Activated T-cell treated with anti-CD3 and anti-CD28 coated beads, Interleukin-2, amount 50 U/mL, for 4 hours (primary cell): ENCODE measurements at places on chromosomes 6 and 20. TPM values are rescaled to one million over a fixed set of nuclear protein-coding genes. Genes with fewer than 3 reads are reported as not detected.

Gene GRM1
- not detected for total RNA-seq

Gene KIF16B
- total RNA-seq = 4.8 TPM

Gene MYL9
- 1.2 TPM for total RNA-seq

Gene OR14J1
- not detected for total RNA-seq

- DNase-seq = no peak
Observed at GRCh38 chr6:110400208-110400607, 15.2 kb downstream of the DDO start.

GRCh38 chr6:52426667-52427066 is 6.5 kb downstream of the EFHC1 start:
- no peak for DNase-seq

DNA sequence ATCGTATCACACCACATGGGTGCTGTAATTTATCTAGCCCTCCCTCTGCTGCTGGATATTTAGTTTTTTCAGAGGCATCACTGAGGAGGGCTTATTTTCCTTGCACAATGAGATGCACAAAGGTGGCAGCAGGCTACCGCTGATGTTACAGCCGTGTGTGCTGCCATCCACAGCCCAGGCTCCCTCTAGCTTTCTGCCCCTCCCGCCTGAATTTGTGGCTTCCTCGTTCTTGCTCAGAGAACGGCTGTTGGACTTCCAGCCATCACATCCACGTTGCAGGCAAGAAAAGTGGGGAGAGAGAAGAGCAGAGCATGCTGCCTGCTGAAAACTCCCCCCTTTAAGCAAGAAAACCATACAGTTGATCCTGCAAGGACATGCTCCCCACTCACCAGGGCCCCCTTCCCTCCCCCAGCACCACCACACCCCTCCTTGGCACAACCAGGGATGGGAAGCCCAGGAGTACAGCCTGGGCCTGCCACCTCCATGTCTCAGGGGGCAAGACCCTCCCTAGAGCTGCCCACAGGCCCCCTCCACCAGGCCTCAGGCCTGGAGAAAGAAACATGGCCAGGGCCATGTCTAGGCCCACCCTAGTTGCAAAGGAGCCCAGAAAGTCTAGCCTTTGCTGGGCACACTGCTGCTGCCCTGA is 102.6 kb downstream of the MRPL14 start:
- no peak for DNase-seq

DNA sequence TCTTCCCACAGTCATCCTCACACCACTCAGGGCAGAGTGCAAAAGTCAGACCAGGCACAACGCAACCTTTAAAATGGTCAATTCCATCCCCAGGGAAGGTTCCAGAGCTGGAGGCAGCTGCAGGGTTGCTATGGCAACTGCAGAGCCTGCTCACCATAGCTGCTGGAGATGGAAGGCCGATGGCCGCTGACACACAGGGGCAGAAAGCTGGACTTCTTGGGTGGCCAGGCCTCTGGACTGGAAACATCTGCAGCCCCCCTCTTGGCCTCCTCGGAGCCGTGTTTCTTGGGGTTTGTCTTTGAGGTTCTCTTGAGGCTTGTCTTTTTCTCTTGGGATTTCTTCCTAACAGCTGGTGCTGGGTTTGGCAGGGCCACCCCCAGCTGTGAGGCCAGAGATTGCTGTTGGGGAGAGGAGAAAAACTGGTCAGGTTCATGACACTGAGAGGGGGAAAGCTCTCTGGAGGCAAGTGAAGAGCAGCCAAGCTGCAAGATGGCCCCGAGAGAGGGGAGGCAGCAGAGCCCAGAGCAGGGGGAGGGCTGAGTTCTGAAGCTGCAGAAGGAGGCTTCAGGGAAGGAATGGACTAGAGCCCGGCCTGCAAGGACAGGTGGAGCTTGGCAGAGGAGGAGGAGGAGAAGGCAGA is 10.2 kb downstream of the BNIP5 start:
- no peak for DNase-seq

DNA sequence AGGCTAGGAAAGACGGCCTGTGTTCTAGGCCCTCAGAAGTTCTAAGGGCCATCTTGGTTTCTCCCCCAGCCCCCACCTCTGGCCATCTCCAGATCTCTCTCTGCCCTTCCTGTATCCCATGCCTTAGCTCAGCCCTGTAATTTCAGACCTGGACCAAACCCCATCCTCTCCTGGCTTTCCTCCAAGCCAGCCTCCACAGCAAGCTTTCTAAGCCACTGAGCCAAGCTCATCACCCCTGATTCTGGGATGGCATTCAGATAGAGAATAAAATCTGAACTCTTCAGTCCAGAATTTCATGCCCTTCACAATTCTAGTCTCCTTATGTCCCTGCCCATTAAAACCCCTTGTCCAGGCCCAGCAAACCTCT is 18.9 kb upstream of the CCM2L start:
- no peak for DNase-seq

GRCh38 chr6:42449917-42450476 is 1.7 kb downstream of the TRERF1 start:
- DNase-seq = no peak

- no peak for DNase-seq
Observed at GRCh38 chr6:18206591-18206990, 51.4 kb downstream of the KDM1B start.

GRCh38 chr6:38354905-38355304 is 284.8 kb downstream of the BTBD9 start:
- DNase-seq = no peak

GRCh38 chr20:62236200-62236599 is 2.1 kb upstream of the OSBPL2 start:
- DNase-seq = no peak
